ENCODE measurements at places on chromosomes 13 and 19. TPM values are rescaled to one million over a fixed set of nuclear protein-coding genes. Genes with fewer than 3 reads are reported as not detected.
A peak's percentile ranks its signal among the peaks of the same experiment; 100 is the strongest.

GRCh38 chr13:41720839-41721561 lies 239.9 kb downstream of the VWA8 start:
- DNase-seq = no peak

GRCh38 chr13:114313061-114313860 lies 1.0 kb upstream of the CHAMP1 start:
- no peak for DNase-seq

- no peak for DNase-seq
Measured at GRCh38 chr13:112226320-112227002, 149.7 kb upstream of the SPACA7 start.

- no peak for DNase-seq
Measured at GRCh38 chr19:47188507-47189033, 42.4 kb downstream of the BBC3 start.

- peak; percentile 46 for DNase-seq
Measured at GRCh38 chr19:35195830-35196229, 32.7 kb downstream of the FAM187B start.

DNA sequence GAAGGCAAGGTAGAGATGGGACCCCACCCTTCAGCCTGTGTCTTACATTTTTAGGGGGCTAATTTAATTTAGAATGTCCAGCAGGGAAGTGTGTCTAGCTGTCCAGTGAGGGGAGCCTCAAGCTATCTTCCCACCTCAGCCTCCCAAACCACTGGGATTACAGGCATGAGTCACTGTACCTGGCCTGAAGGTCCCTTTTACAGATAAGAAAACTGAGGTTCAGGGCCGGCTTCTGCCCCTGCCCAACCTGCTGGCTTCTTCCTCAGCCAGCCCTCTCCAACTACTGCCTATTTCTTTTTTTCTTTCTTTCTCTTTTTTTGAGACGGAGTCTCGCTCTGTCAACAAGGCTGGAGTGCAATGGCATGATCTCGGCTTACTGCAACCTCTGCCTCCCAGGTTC lies 19.4 kb upstream of the HOMER3 start:
- no peak for DNase-seq

DNA sequence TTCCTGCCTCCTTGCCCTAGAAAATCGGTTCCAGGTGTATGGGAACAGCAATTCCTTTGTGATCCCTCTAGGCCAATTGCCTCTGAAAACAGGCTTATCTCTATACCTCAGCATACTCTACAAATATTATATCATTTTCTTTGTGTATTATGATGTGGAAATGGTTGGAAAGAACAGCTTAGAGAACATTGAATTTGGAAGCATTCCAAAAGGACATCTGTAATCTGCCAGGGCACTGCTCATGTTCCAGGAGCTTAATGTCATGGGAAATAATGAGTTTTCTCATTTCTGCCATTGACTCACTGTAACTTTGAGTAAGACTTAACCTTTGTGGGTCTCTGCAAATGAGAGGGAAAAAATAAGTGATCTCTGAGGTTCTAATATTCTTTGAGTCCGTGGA lies 147.3 kb downstream of the UFM1 start:
- no peak for DNase-seq

DNA sequence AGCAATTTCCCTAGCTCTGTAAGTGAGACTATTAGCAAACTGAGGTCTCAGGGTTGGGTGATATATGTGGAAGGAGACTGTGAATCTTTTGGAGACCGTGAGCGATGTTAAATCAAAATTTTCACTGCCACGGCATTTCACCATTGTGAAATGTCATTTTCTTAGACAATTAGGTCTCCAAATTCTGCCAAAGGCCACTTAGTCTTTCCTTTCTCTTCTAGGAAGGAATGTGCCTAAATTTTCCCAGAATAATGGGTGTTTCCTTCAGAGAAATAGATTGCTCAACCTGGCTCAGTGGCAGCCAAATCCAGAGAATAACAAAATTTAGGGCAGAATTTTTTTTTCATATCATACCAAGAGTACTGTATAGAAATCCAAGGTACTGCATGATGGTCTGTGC lies 64.5 kb upstream of the SCEL start:
- no peak for DNase-seq

The MBD3L2 gene
- total RNA-seq = not detected

DNA sequence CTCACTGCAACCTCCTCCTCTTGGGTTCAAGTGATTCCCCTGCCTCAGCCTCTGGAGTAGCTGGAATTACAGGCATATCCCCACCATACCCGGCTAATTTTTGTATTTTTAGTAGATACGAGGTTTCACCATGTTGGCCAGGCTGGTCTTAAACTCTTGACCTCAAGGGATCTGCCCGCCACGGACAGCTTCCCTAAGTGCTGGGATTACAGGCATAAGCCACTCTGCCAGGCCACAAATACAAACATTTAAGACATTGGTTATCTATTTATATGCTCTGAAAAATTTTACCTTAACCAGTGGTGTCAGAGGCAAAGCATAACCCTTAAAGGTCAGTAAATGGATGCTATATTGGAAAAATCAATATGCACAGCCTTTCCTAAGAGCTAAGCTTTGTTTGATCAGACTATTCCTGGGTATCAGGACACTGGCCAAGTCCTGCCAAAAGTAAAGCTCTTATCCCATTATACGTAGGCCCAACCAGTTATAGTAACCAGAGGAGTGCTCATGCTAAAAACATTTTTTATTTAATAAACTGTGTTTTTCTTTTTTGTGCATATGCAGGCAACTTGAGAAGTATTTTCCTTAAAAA lies 56.4 kb upstream of the STARD13 start:
- no peak for DNase-seq

The TMEM59L gene
- 2.7 TPM for total RNA-seq

DNA sequence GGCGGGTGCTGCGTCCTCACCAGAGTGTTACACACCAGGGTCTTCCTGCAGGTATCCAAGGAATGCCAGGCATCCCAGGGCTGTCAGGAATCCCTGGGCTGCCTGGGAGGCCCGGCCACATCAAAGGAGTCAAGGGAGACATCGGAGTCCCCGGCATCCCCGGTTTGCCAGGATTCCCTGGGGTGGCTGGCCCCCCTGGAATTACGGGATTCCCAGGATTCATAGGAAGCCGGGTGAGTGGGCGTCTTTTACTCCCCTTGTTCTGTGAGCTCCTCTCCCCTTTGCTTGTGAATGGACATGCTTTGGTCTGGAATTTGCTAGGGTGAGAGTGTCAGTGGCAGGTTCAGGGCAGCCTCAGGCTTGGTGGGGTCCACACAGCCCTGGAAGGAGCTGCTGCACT lies 75.9 kb downstream of the RAB20 start:
- DNase-seq = no peak

The AMER2 gene
- total RNA-seq = not detected

- DNase-seq = peak; percentile 96
Measured at GRCh38 chr13:41505209-41505835, 48.0 kb downstream of the RGCC start.

DNA sequence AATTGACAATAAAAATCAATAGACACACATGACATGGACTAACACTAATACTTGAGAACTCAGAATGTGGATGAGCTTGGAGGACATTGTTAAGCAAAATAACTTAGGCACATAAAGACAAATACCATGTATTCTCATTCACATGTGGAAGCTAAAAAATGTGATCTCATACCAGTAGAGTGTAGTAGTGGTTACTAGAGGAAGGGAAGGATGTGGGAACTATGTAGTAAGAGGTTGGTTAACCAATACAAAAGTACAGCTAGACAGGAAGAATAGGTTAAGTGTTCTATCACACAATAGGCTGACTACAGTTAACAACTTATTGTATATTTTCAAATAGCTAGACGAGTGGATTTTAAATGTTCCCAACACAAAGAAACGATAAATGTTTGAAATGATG lies 415.8 kb upstream of the KLF12 start:
- no peak for DNase-seq

DNA sequence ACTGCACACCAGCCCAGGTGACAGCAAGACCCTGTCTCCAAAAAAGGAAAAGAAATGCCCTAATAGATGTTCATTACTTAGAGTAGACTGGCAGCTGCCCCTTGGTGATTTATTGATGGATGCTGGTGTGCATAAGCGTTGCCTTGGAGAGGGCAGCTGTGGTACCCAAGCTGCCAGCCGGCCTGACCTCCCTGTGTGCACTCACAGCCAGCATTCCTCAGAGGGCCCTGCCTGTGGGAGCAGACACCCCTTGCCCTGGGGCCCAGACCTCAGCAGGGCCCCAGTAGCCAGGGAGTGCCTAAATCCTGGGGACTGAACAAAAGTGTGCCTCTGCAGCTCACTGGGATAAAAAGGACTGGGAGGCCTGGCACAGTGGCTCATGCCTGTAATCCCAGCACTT lies 7.8 kb upstream of the ACTN4 start:
- no peak for DNase-seq

DNA sequence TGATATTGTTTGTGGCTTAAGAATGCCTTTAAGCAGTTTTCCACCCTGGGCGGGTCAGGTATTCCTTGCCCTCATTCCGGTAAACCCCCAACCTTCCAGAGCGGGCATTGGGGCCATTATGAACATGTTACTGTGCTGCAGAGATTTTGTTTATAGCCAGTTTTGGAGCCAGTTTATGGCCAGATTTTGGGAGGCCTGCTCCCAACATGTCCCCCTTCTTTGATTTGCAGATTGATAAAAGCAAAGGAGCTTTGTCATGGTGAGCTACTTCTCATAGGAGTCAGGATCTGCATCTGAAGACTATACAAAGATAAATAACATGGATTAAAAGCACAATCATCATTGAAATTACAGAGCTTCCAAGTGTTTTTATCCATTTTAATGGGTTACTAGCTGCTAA lies 36.9 kb upstream of the ZNF562 start:
- no peak for DNase-seq

DNA sequence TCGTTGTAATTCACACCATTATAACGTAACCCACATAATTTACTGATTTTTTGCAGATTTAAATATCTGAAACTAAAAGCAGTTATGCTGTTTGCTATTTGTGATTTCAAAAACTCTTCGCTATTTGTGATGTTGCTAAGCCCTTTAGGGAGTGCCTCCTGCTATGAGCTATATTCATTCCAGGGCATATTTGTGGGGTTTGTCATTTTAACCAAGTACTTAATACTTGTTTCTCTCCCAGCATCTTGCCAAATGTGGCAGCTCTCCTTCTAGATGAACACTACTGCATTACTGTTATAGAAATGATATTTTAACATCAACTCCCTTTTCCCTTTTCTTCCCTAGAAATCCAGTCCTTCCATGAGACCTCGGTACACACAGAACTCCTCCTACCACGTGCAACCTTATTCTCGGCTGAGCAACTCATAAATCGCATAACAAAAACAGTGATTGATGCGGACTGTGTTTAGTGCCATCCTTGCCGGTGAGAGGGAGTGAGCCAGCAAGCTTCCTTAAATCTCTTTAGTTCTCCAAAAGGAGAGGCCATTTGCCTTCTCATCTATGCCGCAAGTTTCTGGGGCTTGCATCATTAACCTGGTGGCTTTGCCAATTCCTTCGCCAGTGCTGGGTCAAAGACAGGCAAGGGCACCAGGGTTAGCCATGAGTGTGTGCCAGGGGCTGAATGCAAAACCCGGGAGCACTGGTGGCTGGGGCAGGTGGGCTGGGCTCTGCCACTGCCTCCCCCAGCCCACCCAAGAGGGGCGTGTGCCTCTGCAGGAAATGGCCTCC lies 33.4 kb downstream of the RFX2 start:
- peak; percentile 96 for DNase-seq

All from HFFc6 (cell line).